ENCODE measurements at places on chromosomes 4 and X.

DNA sequence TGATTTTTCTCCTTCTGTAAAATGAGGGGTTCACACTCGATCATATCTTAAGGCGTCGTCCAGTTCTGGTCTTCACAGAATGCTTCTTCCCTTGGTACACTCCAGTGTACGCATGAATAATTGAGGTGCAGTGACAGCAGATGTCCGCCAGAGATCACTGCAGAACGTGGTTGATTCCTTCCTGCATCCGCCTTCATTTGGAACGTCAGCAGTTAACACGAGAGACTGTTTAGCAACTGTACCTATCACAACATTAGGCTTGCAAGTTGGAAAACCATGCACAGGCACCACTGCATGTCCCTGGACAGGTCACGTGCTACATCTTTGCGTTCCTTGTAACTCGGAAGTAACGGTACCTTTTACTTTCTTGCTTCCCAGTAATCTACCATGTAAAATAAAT, 66.0 kb upstream of the GEMIN8 start:
- DNase-seq, result peak; percentile 20

GRCh38 chrX:23773601-23774175, 9.3 kb upstream of the SAT1 start:
- DNase-seq, result no peak

- no peak for DNase-seq
Observed at GRCh38 chrX:153974726-153975286, 2.3 kb downstream of the TMEM187 start.

DNA sequence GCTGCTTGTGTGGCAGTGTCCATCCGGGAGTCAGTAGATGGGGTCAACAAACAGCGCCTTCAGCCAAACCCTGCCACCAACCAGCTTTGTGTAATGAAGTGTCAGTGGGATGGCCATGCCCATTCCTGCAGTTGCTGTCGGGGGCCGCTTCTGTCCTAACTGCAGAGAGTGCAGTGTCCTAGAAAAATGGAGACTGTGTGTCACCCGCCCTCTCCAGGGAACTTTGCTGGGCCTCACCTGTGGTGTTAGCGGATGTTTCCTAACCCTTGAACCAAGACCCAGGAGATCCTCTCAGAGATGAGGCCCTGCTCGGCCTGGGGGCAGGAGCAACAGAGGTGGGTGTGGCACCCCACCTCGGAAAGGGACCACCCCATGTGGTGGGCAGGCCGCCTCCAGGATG, 35.3 kb upstream of the HGFAC start:
- no peak for DNase-seq

DNA sequence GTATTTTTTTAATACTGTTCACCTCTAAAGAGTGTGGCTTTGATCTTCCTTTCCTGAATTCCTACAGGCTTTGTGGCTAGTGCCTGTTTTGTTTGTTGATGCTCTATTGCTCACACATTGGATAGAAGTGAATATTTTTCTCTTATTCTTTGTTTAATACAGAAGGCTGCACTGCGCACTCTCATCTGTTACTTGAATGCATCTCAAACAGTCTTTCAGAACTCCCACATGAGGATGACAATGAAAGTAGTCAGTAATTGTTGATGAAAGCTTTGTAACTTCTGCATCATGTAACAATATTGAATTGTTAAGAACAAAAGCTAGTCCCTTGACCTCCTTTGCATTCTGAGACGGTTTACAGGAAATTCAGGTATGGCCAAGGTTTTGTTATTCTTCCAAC, 29.1 kb upstream of the GALNT7 start:
- no peak for DNase-seq

DNA sequence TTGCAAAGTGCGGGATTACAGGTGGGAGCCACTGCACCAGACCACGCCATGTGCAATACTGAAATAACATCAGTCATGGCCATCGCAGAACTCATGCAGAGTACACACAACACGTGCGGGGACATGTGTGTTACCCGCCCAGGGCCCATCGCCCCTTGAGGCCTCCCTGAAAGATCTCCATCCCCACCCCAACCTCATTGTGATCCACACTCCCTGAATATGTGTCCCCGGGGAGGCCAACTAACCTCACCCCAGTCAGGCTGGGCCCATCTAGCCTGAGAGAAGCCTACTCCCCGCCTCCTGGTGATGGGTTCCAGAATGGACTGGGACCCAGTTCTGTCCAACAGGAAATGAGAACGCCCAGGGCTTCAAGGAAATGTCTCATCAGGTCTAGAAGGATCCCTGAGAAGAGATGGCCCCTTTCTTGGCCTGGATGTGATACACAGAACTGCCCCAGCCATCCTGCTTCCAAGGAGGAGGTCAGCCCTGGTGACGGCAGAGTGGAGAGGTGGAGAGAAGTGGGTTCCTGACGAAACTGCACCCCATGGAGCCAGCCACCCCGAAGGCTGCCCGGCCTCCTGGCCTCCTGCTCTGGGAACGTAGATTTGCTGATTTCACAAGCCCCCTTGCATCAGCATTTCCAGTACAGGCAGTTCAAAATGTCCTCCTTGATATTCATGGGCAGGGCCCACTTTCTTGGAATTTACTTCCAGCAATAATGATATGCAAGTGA, 22.5 kb upstream of the CLDN24 start:
- DNase-seq, result no peak

GRCh38 chrX:107602694-107603239, 25.5 kb upstream of the PRPS1 start:
- DNase-seq, result no peak

DNA sequence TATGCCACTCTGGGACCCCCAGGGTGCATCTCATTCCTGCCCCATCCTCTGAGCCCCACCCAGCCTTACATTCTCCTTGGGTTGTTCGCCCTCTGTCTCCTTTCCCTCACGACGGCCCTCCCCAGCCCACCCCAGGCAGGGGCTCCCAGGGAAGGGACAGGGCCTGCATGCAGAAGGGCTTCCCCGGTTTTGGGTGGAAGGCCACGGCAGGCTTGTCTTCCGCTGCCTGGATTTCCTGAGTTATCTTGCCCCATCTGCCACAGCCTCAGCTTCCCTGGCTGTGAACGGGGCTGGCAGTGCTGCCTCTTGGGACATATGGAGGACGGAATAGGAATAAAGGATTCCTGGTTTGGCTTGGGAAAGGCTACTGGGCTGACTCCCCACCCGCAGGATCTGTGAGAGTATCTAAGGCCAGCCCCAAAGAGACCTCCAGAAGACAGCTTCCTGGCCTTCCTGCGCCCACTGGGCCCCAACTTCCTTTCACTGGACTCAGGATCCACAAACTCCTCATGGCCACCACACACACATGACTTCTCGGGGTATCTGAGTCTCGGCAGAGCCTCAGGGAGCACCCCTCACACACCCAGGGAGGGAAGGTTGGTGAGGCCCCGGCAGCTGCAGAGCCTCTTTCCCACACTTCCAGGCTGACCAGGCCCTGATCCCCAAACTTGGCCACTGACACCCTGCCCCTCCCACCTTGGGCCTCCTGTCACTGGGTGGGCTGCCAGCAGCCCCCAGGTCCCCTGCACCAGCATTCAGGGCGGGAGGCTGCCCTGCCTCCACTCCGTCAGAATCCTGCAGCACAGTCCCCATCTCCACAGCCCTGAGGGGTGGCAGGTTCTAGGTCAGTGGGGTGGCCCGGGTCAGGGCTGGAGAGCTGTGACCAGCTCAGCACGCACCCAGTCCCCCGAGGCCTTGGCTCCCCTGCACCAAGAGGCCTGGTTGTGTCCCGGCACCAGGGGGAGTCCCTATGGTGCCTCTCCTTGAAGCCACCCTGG, 3.5 kb upstream of the MXD4 start:
- no peak for DNase-seq

Data from neural crest cell (in vitro differentiated cells).